Activated T-cell treated with anti-CD3 and anti-CD28 coated beads for 48 hours (primary cell): ENCODE measurements at places on chromosomes 4 and X.

DNA sequence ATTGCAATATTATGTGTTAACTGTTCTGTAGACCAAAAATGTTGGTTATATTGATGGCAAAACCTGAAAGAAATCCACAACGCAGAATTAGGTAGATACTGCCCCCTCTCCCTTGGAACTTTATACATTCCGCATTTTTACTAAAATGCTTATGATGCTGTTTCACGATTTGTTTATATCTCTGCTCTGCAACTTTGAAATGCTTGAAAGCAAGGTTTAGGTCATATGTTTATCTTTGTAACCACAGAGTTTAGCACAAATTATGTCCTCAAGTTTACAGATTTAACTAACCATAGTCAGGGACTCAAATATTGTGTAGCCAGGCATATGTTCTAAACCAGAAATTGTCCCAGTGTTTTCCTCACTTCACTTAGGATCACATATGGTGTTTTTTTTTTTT is 66.1 kb upstream of the H2AZ1 start:
- DNase-seq = no peak

DNA sequence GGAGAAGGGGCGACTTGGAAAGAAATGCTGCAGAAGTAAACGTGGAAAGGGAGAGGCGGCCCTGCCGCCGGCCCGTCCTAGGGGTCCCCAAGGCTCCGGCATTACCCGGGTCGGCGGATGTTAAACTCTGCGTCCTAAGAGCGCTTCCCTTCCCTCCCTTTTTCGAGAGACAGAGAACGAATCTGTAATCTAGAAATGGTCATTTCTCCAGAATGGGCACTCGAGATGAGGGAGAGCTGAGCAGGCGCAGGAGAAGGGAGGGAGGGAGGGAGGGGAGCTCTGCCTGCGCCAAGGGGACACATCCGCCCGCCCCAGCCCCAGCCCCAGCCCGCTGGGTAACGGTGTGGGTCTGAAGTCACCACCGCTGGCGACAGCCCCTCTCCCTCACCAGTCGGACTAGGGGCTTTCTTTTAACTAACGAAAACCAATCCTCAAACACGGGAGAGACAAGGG is 1.7 kb downstream of the HCFC1 start:
- no peak for DNase-seq

- DNase-seq = no peak
Observed at GRCh38 chr4:138804711-138805110, 210.9 kb upstream of the NOCT start.

GRCh38 chr4:2258091-2259035 is 3.5 kb downstream of the MXD4 start:
- no peak for DNase-seq

GRCh38 chr4:187103351-187103750 is 379.7 kb upstream of the FAT1 start:
- DNase-seq = no peak

DNA sequence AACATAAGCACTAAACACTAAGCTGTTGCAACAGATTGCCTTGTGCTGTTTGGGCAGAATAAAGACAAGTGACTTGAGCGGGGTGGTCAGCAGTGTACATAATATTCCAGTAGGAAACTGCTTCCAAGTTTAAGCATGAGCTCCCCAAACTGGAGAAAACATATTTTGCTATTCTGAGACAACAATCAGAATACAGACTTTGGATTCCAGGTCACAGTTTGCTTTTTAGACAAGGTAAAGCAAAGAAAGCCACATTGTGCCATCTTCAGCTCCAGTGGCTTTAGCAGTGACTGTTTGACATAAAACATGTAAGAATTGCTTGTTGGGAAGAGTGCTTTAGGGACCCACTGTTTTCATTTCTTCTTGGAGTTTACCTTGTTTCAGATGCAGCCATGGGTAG is 136.0 kb downstream of the FNIP2 start:
- DNase-seq = no peak

GRCh38 chr4:155578219-155578618 is 88.4 kb upstream of the GUCY1A1 start:
- DNase-seq = no peak

DNA sequence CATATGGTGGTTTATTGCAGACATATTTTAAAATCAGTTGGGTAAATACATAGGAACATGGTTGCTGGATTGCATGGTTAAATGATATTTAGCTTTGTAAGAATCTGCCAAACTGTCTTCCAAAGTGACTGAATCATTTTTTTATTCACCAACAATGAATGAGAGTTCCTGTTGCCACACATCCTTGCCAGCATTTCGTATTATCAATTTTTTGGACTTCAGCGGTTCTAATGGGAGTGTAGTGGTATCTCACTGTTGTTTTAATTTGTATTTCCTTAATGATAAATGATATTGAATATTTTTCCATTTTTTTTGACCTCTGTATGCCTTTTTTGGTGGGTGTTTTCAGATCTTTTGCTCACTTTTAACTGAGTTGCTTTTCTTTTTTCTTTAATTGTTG is 1.4 kb upstream of the MTHFD2L start:
- no peak for DNase-seq
